NCI-H510A (cell line): ENCODE measurements at places on chromosomes 3 and 15.

DNA sequence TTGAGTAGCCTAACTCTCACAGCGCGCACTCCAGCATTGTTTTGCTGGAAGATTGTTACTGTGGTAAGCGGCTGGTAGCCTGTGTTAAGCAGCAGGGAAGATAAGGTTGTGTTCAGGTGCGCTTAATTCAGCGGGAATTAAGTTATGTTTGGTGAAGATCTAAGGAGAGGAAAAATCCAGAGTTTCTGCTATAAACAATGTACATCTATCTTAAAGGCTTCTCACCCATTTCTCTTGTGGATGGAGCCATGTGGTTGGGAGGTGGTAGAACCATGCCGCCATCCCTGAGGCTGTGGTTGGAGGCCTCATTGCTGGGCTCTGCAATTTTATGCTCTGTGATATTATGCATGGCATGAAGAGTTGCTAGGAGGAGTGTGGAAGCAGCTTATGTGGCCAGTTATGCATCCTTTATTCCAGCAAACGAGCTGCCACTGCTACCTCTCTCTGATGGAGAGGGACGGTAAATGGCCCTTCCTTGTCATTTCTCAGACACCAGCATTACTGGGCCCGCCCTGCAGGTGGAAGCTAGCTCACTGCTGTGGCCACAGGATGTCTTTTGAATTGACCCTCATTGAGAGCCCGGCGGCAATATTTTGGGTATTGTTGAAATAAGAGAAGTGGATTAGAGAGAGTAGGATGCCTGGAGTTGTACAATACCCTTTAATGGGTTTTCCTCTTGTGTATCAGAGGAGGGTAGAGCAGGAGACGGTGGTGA lies 1.3 kb downstream of the MINAR1 start:
- no peak for DNase-seq

GRCh38 chr15:90419206-90419605 lies 31.2 kb downstream of the IQGAP1 start:
- DNase-seq = no peak

- DNase-seq = no peak
These were observed 287.4 kb upstream of the CTNNB1 start for GRCh38 chr3:40911928-40912327.

- no peak for DNase-seq
These were observed 106.5 kb downstream of the KLF13 start for GRCh38 chr15:31433091-31433490.

DNA sequence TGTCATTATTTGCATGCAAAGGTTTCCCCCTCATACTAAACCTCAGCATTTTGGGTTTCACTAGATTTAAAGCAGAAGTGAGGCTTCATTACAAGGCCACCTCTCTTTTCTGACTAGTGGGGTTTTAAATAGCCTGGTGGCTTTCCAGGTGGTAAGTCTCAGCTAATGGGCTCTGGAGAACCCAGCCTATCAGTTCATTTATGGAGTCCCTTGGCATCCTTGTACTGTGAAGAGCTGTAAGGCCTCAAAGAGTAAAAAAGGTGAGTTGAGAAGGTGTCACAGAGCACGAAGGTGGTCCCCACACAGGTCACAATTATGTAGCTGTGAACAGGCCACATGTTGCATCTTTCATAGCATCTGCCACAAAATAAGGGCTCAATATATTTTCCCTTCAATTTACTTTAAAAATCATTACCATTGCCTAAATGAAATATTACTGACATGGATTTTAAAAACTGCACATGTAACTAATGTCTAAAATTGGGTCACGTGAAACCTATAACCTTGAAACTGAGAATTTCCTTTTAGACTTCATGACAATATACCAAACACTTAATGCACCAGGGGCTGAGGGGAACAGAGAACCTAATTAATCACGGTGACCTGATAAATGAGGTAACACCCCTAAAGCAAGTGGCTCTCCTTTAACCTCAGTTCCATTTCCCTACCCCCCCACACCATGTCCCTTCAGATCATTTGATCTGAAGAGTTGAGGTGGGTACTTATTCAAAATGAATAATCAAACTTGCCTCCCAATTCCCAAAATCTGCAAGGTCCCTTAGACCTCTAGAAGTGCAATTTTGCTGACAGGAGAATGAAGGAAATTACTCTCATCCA lies 1.3 kb downstream of the NGLY1 start:
- no peak for DNase-seq

DNA sequence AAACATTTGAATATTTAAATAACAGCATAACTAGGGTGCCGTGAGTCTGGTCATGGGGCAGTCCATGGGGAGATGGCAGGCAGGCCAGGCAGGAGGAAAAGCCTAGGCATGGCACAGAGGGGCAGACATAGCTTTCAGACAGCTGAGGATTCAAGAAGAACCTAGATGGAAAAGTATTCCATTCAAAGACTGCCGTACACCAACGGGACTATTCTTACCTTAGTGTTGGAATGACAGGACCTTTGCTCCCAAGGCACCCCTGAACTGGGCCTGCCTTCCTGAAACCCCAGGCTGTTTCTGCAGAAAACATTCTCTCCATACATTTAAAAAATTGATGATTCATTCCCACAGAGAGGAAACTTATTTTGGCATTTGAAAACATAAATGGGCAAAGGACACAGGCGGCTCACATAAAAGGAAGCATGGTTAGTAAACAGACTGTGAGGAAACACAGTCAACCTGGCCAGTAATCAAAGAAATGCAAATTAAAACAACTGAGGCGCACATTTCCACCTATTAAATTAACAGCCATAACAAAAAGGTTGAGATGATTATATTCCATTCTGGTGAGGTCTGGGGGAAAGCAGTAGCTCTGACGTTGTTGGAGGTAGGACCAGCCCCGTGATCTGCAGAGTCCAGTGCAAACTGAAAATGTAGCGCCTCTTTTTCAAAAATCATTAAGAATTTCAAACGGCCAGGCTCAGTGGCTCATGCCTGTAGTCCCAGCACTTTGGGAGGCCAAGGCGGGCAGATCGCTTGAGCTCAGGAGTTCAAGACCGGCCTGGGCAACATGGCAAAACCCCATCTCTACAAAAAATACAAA lies 71.3 kb upstream of the SMAD3 start:
- no peak for DNase-seq

GRCh38 chr3:120198305-120198878 lies 86.6 kb downstream of the GPR156 start:
- DNase-seq = no peak

DNA sequence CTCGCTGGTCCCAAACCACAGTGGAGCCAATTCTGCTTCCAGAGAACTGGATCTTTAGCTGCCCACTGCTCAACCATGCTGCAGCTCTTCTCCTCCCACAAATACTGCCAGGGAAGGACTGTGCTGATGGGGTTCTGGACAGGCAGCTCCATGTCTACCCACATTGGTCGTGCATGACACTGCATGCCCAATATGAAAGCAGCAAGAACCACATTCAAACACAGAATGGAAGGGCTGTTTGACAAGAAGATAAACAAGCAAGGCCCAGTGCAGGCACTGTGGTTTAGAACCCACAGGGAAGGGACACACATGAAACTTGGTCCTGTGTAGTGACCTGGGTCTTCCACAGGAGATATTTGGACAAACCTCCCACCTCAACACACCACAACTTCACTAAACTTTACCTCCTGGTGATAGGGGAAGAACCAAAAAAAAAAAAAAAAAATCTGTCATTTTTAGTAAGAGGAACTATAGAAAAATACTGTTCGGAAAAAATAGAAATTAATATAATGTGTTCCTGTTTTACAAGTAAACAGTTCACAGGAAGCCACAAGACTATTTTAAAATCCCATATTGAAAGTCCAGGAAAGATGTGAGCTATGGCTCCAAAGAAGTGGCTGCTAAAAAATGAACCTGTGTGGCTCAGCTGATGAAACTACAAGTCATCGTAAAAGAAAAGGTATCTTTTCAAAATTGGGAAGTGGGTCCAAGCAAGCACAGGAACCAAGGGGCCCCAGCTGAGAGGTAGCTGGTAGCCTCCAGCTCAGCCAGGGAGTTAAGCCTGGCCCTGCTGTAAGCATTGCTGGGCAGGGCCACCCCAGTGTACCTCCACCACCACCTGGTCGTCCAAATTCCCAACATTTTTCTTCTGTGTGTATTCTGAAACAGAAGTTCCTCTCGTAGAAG lies 77.7 kb upstream of the ACAN start:
- no peak for DNase-seq

DNA sequence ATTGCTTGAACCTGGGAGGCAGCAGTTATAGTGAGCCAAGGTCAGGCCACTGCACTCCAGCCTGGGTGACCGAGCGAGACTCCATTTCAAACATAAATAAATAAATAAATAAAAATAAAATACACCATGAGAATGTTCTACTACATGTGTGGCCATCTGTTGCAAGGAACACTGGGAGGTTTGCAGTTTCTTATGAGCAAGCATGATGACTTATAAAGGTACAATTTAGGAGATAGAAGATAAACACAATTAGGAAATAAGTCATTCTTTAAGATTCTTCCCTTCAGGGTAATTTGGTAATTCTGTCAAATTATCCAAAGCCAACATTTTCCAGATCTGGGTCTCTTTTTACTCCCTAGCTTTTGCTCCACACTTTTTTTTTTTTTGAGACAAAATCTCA lies 13.4 kb downstream of the HTR3C start:
- DNase-seq = no peak

DNA sequence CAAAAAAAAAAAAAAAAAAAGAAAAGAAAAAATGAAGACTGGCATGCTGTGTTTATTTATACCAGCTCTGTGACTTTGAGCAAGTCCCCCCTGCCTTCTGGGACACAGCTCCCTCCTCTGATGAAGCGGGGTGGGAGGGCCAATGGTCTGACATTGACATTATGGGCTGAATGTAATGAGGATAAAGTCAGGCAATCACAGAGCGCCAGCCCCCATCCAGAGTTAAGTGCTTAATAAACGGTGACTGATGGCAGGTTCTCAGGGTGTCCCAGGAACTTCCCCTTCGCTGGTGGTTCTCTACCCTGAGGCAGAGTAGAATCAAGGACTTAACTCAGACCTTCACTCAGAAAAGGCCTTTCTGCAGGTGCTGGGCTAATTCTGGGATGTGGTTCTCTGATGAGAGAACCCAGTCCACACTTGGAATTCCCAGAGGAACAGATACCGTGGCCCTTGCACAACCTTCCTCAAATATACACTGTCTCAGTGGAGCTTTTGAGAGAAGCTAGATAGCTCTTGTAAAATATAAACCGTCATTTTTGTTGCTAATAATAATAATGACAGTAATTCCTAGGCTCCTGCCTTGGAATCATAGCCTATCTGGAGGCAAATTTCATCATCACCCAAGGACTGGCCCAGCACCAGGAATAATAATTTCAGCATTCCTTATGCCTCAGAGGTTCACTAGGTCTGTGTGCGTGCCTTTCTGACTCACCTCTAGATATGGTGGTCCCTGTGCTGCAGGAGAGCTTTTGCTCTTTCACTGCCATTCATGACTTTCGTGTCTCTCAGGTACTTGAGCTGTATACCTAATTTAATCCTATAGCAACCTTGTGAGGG lies 115.8 kb downstream of the RPLP1 start:
- DNase-seq = no peak

GRCh38 chr15:69979783-69980182 lies 117.9 kb downstream of the TLE3 start:
- DNase-seq = no peak

DNA sequence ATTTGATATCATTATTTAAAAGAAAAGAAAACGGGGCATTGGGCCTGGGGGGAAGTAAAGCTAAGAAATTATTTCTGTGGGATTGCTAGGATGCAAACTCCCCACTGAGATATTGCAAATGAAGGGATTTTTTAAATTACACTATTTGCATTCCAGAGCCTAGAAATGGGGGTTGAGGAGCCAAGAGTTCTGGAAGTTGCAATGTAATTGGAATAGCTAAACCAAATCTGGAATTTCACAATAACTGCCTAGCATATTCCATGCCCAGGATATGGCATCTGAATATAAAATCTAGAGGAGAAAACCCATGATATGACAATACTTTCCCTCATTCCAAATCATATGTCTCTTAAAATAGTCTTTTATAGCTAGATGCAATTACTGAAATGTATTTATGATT lies 93.0 kb downstream of the CADM2 start:
- no peak for DNase-seq

DNA sequence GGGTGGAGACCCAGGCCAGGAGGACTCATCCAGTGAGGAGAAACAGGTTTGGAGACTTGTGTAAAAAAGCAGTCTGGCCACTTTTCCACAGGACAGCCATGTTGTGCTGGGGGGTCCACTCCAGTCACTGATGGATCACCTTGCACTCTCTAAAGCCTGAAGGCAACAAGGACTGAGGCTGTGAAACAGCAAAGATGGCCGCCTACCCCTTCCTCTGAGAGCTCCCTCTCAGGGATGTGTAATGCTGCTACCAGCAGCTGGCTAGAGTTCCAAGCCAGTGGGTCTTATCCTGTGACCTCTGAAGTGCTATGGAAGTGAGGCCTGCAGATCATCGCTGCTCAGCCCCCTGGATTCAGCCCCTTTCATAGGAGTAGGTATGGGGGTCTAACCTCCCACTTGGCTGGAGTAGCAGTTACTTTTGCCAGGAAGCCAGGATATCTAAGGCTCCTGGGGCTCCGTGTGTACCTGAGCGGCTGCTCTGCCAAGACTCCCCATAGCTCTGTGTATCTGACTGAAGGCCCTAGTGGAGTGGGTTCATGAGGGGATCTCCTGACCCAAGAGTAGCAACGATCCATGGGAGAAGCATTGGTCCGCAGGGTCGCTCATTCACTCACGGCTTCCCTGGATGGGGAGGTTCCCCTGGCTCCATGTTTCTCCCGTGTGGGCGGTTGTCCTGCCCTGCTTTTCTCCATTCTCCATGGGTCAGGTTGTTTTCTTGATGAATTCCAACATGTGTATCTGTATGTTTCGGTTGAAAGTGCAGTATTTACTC lies 69.9 kb upstream of the TNFSF10 start:
- no peak for DNase-seq

- no peak for DNase-seq
These were observed 185.4 kb downstream of the SUCNR1 start for GRCh38 chr3:152058856-152059255.

DNA sequence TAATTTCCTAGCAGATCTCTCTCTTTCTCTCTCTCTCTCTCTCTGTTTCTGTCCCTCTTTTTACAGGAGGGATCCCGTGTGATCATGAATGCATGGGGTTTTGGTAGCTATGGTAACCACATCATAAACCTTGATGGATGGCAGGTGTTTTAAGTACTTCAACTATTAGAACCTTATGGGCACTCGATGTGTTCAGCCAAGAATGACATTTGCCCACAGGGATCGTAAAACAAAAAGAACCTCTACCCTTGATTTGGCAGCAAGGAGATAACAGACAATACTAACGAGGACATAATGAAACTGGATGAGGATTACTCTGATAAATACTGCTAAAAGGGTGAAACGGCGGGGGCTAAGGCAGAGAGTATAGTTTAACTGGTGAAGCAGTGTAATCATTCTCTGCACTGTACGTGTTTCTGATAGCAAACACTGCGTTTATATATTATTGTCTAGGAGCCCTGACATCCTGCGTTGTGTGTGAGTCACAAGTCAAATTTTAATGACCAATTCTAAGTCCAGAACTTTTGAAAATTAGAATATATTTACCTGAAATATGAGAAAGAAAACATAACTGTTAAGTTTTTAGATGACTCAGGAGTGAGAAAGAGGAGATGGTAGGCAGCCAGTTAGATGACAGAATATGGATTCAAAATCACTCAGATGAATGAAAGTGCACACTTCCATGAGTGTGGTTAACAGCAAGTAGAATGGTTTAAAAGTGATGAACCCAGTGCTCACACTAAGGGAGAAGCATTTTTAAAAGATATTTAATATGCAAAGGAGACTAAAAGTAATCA lies 80.3 kb downstream of the OTOL1 start:
- peak; percentile 23 for DNase-seq
